ENCODE measurements at places on chromosomes 4 and X.

GRCh38 chr4:20391198-20391597 lies 139.5 kb downstream of the SLIT2 start:
- DNase-seq, result no peak

GRCh38 chr4:38273407-38273806 lies 313.2 kb downstream of the PTTG2 start:
- no peak for DNase-seq

- no peak for DNase-seq
These were observed 37.1 kb downstream of the RWDD4 start for GRCh38 chr4:183621875-183622274.

- no peak for DNase-seq
These were observed 1.1 kb upstream of the SORBS2 start for GRCh38 chr4:185813133-185813532.

GRCh38 chr4:8691151-8691775 lies 98.7 kb downstream of the CPZ start:
- no peak for DNase-seq

GRCh38 chr4:143207555-143207954 lies 22.8 kb downstream of the USP38 start:
- DNase-seq, result no peak

DNA sequence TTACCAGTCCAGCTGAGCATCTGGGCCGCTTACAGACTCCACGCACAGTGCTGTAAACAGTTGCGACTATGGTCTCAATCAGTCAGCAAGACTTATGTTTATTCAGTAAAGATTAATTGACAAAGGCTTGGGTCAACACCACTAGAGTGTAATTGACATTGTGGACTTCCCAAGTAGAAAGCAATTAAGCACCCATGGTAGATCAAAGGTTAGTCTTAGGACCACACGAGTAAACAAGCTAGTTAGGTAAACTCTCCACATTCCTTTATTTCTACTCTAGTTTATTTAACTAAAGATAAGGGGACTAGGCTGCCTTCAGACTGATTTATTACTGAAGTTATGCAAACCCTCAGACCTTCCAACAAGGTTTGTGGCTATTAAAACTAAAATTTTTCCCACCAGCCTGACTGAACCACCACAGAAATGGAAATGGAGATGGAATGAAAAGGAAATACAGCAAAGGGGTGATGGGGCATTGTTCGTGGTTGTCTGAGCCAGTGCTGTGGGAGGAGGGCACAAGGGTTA lies 44.2 kb downstream of the MTHFD2L start:
- DNase-seq, result no peak

- DNase-seq, result no peak
These were observed 504.4 kb upstream of the FAT1 start for GRCh38 chr4:187227907-187228704.

- no peak for DNase-seq
These were observed 50.1 kb downstream of the STARD8 start for GRCh38 chrX:68697465-68698125.

- DNase-seq, result no peak
These were observed 27.5 kb downstream of the RUFY3 start for GRCh38 chr4:70749313-70749712.

GRCh38 chr4:108738003-108738706 lies 24.7 kb downstream of the ETNPPL start:
- DNase-seq, result no peak

DNA sequence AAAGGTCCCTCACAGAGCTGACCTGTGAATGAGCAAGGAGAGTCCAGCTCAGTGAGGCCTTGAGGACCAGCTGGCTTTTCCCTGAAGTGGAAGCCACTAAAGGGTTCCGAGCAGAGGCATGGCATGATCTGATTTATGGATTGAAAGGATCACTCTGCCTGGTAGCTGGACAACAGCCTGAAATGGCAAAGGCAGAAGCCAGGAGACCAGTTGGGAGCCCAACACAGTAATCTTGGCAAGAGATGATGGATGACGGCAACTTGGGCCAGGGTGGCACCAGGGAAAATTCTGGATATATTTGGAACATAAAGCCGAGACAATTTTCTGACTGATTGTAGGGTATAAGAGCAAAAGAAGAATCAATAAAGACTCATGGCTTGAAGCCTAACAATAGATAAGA lies 69.3 kb upstream of the STIM2 start:
- no peak for DNase-seq

- no peak for DNase-seq
These were observed 2.9 kb downstream of the UGDH start for GRCh38 chr4:39524161-39524957.

DNA sequence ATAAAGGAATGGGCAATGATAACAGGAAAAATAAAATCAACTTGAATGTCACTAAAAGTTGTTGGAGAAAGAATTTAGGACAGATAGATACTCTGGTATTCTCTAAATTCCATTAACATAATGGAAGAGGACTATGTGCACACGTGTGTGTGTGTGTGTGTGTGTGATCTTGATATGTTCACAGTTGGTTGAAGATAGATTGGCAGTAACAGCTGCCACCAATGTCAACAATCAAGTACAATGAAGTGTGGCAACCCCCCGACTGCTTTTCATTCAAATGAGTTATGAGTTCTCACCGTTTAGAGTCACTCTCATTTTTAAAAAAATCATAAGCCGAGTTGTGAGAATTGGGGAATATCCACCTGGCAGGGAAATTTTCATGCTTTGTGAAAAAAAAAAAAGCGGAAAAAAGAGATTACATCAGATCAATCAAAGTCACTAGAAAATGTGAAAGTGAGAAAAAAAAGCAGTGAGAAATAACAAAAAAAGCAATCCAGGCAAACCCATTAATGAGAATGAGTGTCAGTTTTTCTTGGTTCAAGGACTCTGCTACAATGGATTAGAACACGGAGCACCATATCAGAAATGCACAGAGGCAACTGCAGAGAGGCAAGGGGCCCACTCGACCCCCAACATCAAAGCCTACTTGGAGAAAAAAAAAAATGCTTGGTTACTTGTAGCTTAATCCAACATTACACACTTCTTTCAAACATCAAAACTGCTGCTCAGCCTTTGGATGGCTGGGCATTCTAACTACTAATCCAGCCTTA lies 414.9 kb upstream of the PITX2 start:
- no peak for DNase-seq

GRCh38 chr4:85808864-85809263 lies 333.9 kb downstream of the ARHGAP24 start:
- DNase-seq, result no peak

DNA sequence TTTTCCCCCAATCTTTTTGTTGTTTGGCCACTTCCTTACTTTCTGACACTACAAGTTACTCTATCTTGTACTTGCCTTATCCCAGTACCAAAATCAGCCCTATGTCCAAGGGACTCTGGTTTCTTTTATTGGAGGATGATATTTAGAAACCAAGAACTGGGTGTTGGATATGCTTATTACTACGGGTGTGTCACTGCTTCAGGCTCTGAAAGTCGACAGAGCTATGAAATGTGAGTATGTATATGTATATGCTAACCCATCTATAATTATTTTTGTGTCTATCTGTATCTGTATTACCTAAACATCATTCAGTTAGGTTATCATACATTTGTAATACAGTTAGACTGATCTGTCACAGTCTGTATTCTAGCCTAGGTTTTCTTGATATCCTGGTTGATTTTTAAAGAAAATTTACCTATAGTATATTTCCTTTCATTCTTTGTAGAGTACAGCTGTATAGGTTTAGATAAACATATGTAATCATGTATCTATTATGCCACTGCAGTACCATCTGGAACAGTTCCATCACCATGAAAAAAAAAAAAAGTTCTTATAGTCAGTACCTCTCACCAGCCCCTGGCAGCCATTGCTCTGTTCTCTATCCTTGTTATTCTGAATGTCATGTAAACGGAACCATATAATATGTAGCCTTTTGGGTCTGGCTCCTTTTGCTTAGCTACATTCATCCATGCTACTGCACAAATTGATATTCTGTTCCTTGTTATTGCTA lies 18.1 kb downstream of the SEC24B start:
- DNase-seq, result no peak

DNA sequence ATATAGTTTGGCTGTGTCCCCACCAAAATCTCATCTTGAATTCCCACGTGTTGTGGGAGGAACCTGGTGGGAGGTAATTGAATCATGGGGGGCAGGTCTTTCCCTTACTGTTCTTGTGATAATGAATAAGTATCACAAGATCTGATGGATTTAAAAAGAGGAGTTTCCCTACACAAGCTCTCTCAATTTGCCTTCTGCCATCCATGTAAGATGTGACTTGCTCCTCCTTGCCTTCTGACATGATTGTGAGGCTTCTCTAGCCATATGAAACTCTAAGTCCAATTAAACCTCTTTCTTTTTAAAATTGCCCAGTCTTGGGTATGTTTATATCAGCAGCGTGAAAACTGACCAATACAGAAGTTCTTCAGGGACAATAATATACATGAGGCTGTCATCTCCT lies 425.1 kb downstream of the PABPC4L start:
- DNase-seq, result no peak

All from AG08396 (cell line).